Stimulated activated CD4-positive, alpha-beta T cell treated with anti-CD3 and anti-CD28 coated beads, Interleukin-12 subunit alpha, Interleukin-12 subunit beta, amount 100 ng/mL, for 24 hours (primary cell): ENCODE measurements at places on chromosomes 11 and 22.

DNA sequence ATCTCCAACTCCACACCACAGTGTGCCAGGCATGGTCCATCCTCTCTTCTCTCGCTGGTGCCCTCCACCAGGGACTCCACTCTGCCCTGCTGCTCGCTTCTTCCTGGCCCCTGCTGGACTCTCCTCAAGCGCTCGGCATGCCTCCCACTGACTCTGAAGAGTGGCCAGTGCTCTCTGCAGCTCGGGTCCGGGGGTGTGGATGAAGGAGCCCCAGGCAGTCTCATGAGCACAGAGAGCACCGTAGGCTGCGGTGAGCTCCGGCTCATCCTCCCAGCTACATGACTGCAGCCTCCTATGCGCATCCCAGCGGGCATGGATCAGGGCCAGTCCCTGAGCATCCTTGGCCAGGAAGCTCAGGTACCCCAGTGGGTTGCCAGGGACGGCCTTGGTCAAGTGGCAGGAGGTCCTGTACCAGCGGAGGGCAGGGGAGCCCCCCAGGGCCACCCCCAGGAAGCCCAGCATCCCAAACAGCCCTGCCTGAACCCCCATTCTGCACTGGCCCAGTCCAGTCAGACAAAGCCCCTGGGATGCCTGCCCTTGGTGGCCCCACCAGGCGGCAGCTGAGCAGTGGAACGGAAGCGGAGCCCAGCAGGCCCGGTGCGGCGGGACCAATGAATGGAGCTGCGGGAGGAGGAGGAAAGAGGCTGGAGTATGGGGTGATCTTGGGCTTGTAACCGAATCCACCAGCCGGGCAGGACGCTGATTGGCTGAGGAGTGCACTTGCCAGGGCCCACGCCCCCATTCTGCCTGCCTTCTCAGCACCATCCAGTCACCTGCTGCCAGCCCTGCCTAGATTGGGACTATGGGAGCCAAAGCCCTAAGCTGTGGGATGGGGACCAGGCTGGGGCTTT is at the start of gene PLA2G3:
Gene PLA2G3 (minus strand): TSS at position 643 of the 851 bp plus-strand sequence. CDS start 154 bp downstream, at position 489.
- DNase-seq, result no peak

GRCh38 chr11:128521682-128522054 is 65.7 kb downstream of the ETS1 start:
- DNase-seq, result no peak

DNA sequence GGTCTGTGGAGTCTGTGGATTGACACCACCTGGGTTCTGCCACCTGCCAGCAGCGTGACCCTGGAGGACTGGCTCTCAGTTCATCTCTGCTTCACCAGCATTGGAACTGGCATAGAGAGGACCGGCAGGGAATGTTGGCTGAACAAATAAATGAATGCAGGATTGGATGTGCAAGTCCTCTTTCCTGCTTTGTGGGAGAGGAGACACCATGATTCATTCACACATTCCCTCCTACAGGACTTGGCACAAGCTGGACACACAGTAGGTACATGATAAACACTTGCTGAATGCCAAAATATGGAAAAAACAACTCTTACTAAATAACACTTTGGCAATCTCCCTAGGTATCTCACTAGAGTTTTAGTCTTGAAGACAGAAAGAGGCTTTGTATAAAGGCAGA is 116.6 kb upstream of the NARS2 start:
- no peak for DNase-seq

GRCh38 chr11:43315966-43316365 is 4.2 kb downstream of the API5 start:
- DNase-seq, result no peak

DNA sequence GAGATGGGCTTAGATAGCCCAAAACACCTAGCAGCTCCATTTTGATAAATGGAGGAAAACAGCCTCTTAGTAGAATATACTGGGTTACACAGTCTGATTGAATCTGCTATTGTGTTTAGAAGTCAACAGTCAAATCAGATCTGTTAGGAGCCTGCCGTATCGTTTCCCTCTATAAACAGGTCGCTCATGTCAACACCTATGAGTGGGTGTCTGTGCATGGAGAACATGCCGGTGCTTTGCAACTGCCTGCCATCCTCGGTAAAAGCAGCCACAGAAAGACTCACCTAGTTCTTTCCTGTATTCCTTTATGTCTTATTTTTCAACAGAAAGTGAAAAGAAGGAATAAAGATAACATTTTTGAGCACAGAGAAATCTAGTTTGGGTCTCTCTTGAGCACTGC is 99.4 kb downstream of the ETS1 start:
- no peak for DNase-seq

- no peak for DNase-seq
Measured at GRCh38 chr11:133900176-133901105, 55.1 kb upstream of the SPATA19 start.

DNA sequence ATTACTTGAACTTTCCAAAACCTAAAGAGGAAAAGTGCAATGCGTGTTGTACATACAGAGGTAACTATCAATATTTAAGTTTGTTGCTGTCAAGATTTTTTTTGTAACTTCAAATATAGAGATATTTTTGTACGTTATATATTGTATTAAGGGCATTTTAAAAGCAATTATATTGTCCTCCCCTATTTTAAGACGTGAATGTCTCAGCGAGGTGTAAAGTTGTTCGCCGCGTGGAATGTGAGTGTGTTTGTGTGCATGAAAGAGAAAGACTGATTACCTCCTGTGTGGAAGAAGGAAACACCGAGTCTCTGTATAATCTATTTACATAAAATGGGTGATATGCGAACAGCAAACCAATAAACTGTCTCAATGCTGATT is 2.1 kb downstream of the ADM start:
- DNase-seq, result no peak

DNA sequence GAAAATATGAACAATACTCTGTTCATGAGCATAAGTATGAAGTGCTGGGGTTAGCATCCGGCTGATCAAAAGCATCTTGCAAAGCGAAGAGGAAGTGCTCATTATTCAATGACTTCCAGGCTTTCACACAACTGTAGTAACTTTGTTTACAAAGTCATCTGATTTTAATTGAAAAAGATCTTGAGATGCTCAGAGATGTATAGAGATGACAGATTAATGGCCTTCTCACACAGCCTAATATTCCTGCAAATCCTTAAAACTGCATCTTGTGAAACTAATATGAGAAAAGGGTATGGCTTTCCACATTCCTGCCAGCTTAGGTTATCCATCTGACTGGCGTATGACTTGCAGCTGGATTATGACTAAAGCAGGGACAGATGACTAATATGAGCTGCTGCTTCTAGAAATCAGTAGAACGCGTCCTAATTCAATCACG is 125.4 kb downstream of the CASP12 start:
- no peak for DNase-seq
